ENCODE measurements at places on chromosomes 6 and 20. TPM values are rescaled to one million over a fixed set of nuclear protein-coding genes. Genes with fewer than 3 reads are reported as not detected.

TNFRSF6B gene
- 1.6 TPM for polyA plus RNA-seq

ERVFRD-1 gene
- polyA plus RNA-seq = 0.15 TPM

MYCT1 gene
- polyA plus RNA-seq = 18.0 TPM

HDGFL1 gene
- not detected for polyA plus RNA-seq

ETV7 gene
- not detected for polyA plus RNA-seq

GGTLC1 gene
- polyA plus RNA-seq = not detected

SEL1L2 gene
- not detected for polyA plus RNA-seq

HSPA1B gene
- 48.9 TPM for polyA plus RNA-seq

TRIM38 gene
- 6.7 TPM for polyA plus RNA-seq

ZKSCAN3 gene
- polyA plus RNA-seq = 6.3 TPM

ULBP3 gene
- polyA plus RNA-seq = 1.9 TPM

CD164 gene
- 226 TPM for polyA plus RNA-seq

ADTRP gene
- polyA plus RNA-seq = 0.38 TPM

TMC2 gene
- 0.10 TPM for polyA plus RNA-seq

PSORS1C2 gene
- not detected for polyA plus RNA-seq

RIMS1 gene
- polyA plus RNA-seq = 0.75 TPM

NR2E1 gene
- polyA plus RNA-seq = not detected

SGK2 gene
- polyA plus RNA-seq = 1.7 TPM

RCAN2 gene
- polyA plus RNA-seq = 4.7 TPM

RREB1 gene
- polyA plus RNA-seq = 18.1 TPM

KCNK16 gene
- polyA plus RNA-seq = not detected
